NK-92 treated with Interleukin-12 subunit alpha and Interleukin-12 subunit beta, amount 100 ng/mL, for 24 hours (cell line): ENCODE measurements at places on chromosomes 12 and 14.

GRCh38 chr12:100959481-100959880 is 164.9 kb downstream of the ANO4 start:
- DNase-seq, result no peak

- no peak for DNase-seq
Observed at GRCh38 chr14:104892531-104893434, 27.7 kb downstream of the CEP170B start.

GRCh38 chr12:109679501-109680263 is 33.9 kb upstream of the FAM222A start:
- DNase-seq, result no peak

- no peak for DNase-seq
Observed at GRCh38 chr14:92997343-92998061, 74.6 kb downstream of the CHGA start.

- no peak for DNase-seq
Observed at GRCh38 chr14:76065519-76065918, 80.0 kb downstream of the IFT43 start.

DNA sequence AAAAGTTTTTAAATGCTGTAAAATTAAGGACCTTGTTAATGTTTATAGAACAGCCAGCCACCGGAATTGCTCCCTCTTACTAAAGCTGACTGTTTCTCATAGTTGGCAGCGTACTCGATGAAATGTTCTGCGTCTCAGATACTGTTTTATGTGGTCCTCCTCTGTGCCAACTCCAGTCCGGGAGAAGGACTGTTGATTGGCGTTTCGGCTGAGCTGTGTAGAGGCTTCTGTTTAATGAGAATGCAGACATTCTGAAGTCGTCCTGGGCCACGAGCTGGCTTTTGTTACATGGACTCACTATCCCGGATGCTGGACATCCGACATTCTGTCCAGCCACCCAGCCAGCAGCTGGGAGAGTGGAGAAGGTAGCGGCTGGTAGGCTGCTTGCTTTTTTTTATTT is 75.4 kb downstream of the WDR20 start:
- DNase-seq, result no peak

DNA sequence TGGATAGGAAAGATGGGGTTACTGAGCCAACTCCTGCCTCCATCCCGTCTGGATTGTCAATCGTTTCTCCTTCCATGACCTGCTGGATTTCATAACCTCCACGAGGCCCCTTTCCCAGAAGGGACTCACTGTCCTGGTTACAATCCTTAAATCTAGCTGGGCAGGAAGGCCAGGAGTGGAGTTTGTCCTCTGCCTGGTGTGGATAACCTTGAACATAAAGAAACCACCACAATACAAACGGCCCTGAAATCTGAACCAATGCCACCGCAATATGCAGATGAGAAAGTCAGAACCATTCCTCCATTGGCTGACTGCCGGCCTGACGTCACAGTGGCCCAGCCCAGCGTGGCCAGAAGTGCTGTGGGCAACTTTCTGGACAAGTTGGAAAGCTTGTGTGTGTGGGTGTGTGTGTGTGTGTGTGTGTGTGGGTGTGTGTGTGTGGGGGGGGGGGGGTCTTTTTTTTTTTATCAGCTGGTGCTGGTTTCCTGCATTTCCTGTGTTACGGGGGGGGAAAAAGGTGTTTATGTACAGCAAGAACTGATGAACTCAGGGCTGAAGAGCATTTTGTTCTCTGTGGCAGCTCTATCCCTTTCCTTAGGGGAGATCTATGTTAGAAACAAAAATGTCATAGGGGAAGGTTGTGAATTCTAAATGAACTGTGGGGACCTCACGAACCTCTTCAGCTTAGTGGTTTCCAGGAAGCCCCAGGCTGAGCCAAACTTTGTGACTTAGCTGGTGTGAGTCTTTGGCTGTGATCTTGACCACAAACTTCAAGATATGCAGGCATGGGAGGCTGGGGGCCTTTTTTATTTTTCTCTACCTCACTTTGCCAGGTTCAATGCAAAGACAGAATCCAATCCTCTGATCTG is 81.6 kb upstream of the MED13L start:
- DNase-seq, result no peak

- no peak for DNase-seq
Observed at GRCh38 chr12:52708010-52708409, 4.7 kb upstream of the KRT77 start.

- DNase-seq, result no peak
Observed at GRCh38 chr14:66758031-66758613, 250.2 kb downstream of the GPHN start.

- DNase-seq, result no peak
Observed at GRCh38 chr12:67241482-67241881, 27.7 kb upstream of the CAND1 start.

DNA sequence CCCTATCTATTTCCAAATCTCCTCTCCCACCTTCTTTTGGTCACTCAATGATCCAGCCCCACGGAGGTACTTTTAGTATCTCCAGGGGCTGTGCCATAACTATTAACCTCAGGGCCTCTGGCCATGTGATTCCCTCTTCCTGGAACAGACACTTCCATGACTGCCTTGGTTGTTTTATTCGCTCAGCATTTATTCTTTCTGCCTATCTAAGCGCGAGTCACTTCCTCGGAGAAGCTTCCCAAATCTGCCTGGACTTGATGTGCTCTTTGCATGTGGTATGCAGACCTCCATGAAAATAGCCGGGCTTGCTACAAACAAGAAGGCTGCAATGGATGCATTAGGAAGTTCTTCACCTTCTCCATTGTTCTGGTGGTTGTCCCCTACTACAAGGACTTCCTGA is 939.0 kb upstream of the TMEM132C start:
- no peak for DNase-seq

DNA sequence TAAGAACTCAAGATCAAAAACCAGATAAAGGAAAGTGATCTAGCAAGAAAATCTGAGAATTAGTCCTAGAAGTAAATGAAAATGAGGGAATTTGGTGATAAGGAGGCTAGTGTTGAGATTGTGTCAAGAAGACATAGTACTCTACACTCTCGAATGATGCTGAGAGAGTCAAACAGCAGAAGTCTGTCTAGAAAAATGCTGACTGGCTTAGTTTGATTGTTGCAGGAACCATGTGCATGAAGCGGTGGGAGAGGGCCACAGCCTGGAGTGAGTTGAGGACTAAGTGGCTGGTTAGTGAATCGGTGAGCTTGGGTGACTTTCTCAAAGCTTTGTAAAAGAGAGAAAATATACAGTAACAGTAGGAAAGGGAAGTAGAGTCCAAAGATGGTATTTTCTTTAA is 124.5 kb downstream of the LRIG3 start:
- no peak for DNase-seq

- no peak for DNase-seq
Observed at GRCh38 chr14:60652674-60653651, 3.7 kb upstream of the SIX1 start.

GRCh38 chr12:82507686-82508085 is 149.4 kb downstream of the METTL25 start:
- DNase-seq, result no peak

GRCh38 chr12:84357314-84357713 is 555.3 kb downstream of the SLC6A15 start:
- DNase-seq, result no peak

DNA sequence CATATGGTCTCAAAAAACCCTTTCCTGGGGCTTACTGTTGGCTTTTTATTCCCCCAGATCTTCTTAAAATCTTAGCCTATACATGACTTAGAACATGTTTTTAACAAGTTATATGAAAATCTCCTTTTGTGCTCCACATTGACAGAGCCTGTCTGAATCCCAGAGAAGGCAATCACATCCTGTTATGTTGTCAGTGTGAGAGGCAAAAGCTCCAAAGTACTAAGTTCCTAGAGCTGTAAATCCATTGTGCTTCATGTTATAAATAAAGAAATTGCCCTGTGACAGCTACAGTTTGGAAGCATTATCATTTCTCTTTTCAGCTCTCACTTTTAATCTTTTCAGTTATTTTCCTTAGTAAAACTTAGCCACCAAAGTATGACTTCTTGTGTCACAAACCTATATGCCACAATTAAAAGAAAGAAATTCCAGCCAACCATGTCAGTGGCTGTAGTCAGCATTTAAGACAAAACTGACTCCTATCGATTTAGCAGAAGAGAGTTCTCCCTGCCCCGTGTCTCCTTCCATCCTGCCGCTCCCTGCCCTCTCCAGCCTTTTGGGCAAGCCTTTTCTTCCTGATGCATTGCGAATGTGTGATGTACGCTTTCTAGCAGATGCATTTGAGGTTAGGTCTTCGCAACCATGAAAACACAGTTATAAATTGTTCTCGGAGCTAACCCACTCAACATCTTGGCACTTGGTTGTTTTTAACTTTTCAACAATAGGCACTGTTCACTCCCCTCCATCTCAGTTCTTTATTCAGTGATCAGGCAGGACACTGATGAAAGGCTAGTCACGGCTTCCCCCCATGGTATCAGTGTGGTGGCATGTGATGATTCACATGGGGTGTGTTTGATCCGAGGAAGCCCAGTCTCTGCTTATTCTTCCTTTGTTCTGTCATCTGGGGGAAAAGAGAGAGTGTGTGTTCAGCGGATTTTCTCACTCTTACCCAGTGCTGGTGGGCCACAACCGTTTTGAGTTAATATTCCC is 143.5 kb downstream of the SSPN start:
- DNase-seq, result no peak

- no peak for DNase-seq
Observed at GRCh38 chr14:95471476-95471875, 45.0 kb downstream of the SYNE3 start.

DNA sequence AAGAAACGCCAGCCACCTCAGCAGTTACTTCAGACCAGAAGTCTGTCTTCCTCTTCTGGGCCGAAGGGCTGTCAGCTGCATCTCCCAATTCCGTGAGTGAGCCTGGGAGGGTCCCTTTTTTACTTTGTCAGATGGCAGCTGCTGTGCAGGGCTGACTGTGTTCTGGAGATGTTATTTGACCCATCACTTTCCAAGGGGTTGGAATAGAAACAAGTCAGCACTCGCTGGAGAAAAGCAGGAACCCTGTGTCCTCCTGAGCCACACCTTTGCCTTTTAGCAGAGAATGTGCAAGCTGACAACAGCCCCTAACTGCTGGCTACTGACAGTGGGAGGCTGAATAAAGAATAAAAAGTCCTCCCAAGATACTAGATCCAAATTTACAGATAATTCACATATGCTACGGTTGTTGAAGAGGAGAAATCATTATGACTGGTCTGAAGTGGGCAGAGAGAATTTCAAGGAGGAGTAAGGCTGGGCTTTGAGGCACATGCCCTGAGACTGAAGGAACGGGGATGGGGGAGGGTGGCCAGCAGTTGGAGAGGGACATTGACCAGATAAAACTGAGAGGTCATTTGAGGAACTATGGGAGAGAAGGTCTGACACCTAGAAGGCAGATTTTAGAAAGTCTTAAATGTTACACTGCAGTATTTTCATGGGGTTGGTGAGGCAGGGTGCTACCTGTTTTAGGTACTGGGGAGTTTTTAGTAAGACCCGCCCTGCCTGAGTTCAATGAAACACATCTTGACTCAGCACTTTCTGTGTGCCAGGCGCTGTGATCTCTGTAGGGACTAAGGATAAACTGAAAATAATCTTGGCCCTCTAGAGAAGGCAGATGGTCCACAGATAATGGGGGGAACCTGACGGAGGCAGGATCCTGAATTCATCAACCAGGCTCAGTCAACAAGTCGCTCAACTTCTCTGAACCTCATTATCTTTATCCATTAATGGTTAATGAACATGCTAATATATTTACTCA is 27.4 kb downstream of the FAM234B start:
- DNase-seq, result no peak

DNA sequence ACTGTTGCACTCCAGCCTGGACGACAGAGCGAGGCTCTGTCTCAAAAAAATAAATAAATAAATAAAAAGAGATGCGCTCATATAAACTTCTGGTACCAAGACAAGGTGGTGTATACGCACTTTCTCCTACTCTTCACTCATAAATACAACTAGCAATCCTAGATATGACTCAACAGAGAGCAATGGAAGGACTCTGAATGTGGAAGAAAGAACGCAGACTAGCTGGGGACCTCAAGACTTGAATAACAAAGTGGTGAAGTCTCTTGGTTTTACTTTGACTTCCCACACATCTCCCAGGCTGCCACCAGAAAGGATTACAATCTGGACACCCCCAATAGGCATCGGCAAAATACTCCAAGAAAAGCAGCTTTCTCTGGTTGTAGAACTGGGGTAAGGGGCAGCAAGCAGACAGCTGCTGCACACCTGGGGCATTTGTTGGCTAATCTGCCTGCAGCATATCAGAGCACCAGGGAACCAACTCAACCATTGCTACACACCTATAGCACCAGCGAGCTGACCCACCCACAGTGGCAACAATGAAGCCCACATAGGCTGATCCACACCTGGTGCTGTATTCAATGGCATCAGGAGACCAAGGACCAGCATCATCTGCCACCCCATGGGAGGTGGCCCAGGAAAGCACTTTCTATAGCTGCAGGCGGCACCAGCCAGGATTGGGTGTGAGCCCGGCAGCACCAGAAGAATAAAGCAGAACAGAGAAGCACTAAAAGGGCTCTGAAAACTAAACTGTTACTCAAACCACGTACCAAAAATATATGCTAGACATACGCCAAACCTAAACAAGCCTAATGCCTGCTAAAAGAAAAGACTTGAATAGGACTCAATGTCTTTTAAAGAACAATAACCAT is 1231.7 kb upstream of the TMEM132C start:
- DNase-seq, result no peak

DNA sequence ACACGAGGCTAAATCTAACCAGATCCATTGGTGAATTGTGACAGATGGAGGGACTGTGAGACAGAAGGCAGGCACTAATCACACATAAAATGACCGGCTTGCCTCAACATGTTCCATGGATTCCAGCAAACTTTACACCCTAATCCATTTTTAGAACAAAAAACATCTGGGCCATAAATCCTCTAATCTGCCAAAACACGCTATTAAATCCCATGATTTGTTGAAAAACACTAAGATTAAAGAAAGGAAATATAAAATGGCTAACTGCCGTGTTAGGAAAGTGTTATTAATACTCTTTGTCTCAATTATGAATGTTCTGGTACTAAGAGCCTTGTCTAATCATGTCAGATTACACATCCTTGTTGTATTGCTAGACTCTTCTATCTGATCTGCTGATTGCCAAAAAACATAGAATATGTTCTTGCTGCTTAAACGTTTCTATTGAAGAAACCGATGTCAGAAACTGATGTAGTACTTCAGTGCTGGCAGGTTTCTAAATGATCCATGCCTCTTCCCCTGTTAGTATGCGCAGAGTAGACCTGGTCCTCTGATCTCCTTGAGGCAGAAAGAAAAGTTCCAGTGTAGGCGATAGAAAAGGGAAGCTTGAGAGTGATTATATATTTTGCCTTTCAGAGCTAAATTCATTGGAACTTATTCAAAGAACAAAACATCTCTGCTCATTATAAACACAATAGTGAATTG is 384.9 kb downstream of the SOX5 start:
- no peak for DNase-seq

GRCh38 chr12:68749443-68749842 is 3.5 kb downstream of the SLC35E3 start:
- no peak for DNase-seq

GRCh38 chr12:122845865-122846621 is 10.8 kb downstream of the HIP1R start:
- DNase-seq, result no peak

- DNase-seq, result no peak
Observed at GRCh38 chr12:110039085-110039807, 9.1 kb downstream of the C12orf76 start.

GRCh38 chr12:4064008-4064407 is 190.8 kb upstream of the PARP11 start:
- no peak for DNase-seq

GRCh38 chr14:104442107-104442551 is 137.4 kb upstream of the C14orf180 start:
- no peak for DNase-seq
